ENCODE measurements at places on chromosomes 16 and 17.
A peak's percentile ranks its signal among the peaks of the same experiment; 100 is the strongest.

- no peak for DNase-seq
Measured at GRCh38 chr16:69424935-69425784, 741 bp downstream of the CYB5B start.

DNA sequence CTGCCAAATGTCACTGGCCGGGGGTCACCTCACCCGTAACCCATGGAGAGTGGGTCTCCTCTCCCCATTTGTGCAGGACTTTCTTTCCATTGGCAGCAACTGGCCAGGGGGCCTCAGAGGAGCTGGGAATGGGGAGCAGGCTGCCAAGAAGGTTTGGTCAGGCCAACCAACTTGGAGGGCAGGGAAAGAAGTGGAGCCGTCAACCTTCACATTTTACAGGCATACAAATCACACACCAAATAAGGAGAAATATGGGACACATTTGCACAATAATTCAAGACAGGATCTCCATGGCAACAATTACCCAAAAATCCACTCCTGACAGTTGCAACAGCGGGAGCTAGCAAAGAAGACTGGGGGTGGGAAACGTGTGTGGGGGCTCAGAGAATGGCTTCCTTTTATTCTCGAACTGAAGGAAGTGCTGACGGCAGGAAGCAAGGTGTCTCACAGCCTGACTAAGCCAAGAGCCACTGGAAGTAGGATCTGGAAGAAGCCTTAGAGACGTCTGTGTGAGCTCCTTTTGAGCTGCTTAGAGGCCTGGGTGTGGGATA is 20.9 kb downstream of the RPRML start:
- no peak for DNase-seq

GRCh38 chr17:75845933-75846691 is 1.9 kb upstream of the UNC13D start:
- no peak for DNase-seq

DNA sequence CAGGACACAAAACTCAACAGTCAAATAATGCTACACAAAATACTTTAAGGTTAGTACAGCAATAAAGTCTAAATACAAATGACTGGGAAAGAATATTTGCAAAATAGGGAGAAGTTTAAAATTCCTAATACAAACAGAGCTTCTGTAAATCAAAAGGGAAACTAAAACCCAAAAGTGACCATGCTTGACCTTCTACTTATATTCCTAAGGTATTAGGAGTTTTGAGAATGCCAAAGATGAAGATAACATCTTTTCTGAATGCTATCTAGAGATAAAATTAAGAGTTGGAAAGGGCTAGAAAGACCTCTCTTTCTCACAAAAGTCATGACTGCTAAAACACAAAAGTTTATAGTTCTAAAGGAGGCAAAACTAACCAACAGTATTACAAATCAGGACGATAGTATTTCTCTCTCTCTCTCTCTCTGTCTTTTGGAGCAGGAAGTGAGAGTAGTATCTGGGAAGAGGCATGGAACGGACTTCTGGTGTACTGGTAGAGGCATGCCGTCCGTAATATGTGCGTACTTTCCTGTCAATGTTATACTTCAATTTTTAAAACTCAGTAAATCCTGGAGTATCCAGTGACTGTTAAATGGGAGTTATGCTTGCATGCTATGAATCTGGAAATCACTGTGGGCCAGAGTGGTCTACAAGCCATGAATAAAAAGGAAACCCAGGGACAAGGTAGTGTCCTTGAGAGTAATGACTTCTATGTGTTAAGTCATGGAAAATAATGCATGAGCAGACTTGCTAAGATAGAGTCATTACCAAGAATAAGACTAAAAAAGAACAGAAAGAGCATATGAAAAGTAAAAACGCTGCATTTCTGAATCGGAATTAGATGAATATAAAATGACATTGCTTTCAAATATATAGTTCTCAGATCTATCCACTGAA is 49.7 kb upstream of the ANKFY1 start:
- no peak for DNase-seq

DNA sequence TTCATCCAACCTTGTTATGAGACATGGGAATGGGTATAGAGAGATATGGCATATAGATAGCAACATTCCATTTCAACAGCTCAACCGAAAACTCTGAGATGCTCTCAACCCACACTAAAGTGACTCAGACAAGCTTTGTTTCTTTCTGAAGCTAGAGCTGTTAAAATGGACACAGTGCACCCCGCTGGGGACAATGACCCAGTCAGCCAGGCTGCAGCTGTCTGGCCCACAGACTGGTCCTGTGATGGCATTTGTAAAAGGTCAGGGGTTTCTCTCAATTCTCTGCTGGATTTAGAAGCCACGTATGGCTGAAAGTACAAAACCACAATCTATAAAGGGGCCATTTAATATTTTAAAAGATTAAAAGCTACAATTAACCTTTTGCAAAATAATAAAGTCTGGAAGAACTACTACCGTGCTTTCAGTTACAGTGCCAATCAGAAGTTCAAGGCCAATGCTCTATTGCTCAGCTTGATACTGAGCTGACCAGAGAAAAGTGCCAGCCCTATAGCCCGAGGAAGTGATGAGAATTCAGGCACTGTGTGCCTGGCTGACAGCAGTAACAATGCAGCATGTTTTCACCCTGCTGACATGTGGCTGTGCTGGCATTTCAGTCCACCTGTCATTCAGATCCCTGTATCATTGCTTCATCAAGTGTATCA is 60.2 kb downstream of the TEX2 start:
- DNase-seq: no peak

- DNase-seq: no peak
Measured at GRCh38 chr17:4852567-4853207, 19.5 kb downstream of the MINK1 start.

DNA sequence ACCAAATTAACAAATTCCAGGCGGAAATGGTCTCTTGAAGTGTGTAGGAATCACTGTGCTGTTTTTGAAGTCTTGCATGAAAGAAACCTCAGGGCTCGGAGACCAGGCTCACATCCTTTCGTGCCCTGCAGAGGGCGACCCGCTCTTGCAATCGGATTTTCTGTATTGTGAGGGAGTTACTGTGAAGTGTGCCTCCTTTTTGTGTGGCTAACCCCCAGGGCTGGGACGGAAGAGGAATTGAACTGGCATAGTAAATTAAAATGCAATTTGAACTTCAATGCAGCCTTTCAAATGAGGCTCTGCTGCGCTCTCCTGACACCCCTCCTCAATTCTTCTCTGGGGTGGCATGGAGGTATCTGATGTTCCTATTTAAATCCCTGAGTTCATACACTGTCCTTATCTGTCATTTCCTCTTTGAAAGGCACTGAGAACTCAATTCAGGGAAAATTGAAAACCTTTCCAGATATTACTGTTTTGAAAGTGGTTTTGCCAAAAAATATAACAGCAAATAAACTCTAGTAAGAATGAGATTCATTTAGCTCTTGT is 51.5 kb upstream of the MGAT5B start:
- no peak for DNase-seq

DNA sequence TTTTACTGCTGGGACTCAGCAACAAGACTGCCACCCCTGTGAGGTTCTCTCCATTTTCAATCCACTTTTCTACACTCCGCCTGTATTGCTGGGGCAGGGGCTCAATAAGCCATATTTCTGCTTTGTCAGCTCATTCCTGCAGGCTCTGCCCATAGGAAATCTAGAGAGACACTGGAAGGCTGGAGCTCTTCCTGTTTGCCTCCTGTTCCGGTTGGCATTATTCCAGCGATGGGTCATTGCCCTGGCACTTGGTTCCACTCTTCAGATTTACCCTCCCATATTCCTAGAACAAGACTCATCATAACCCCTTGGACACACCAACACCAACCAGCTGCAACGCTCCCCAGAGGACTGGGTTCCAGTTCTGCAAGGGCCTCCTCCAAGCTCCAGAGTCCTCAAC is 210.4 kb downstream of the CA10 start:
- no peak for DNase-seq

DNA sequence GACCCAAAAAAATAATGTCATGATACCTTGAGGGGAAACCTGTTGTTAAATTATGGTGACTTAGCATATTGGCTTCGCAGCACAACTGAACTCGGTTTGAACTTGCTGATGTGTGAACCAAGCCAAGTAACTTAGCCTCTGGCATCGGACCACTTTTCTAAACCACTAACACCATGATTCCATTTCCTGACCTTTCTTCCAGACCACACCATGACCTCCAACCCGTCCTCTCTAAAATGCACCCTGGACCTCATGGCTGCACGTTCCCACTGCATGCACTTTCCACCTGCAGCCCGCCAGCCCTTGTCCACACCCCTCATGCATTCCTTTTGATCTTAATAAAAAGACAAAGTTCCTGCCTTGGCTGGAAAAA is 29.3 kb downstream of the DYNLRB2 start:
- no peak for DNase-seq

DNA sequence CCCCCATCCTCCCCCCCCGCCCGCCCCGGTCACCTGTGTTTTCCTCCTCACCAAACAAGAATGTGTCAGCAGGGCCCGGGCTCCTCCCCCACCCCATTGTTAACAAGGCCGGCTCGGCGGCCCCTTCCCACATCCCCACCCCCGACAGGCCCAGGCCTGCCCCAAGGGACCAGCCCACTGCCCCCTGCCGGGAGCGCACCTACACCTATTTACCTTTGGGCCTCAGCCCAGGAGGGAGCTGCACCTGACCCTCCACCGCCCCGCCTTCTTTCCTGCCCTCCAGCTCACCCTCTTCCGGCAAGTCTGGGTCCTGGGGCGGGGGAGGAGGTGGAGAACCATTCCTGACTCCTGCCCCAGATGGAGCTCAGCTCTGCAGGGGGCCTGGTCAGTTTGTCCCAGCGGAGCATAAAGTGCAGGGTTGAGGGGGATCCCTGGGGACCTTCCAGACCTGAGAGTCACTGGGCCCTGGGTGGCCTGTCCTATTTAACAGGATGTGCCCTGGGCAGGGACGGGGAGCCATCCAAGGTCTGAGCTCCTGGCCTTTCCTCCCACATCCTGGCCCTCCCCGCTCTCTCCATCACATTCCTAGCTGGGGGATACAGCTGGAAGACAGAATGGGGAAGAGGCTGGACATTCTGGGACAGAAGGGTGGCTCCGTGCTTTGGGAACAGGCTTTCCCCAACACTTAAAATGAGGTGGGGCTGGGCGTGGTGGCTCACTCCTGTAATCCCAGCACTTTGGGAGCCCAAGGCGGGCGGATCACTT is 8.3 kb downstream of the FOXJ1 start:
- DNase-seq: no peak

DNA sequence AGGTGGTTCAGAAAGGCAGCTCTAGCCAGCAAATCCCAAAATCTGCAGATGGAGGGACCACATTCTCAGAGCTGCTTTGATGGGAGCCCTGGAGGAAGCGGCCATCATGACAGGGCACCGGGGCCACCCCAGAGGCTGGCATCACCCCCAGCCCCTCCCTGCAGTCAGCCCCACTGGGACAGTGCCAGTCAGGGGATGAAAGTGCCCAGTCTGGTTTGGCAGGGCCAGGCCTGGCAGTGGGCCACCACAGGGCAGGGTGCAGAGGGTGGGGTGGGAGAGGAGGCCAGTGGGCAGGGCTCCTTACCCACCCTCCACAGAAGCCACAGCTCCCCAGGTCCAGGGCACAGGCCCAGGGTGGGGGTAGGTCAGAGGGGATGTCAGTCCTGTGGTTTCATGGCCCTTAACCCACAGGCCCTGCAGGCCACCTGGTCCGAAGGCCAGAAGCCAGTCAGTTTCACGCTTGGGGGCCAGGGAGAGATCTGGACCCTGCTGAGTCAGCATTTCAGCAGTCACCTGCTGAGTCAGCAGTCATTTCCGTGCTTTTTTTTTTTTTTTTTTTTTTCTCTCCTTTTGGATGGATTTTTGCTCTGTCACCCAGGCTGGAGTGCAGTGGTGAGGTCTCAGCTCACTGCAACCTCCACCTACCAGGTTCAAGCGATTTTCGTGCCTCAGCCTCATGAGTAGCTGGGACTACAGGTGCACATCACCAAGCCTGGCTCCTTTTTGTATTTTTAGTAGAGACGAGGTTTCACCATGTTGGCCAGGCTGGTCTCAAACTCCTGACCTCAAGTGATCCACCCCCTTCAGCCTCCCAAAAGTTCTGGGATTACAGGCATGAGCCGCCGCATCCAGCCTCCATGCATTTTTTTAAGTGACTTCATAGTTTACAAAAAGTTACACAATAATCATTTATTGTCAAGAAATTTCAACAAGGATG is 10.4 kb downstream of the SLC25A10 start:
- no peak for DNase-seq

DNA sequence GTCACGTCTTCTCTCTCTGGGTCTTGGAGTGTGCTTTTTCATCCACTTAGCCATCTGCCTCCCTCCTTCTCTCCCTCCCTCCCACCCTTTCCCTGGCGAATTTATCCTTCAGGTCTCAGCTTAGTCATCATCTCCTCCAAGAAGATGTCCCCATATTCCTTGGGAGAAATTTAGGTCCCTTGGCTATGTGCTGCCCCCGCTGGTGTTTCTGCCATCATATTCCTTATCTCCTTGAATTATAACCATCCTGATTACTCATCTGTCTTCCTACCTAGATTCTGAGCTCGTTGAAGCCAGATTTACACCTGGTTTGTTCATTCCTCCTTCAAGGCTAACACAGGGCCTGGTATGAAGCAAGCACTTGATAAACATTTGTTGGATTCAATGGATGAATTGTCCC is 5.0 kb downstream of the SEZ6L2 start:
- DNase-seq: no peak

- no peak for DNase-seq
Measured at GRCh38 chr16:17439580-17439979, 31.2 kb downstream of the XYLT1 start.

DNA sequence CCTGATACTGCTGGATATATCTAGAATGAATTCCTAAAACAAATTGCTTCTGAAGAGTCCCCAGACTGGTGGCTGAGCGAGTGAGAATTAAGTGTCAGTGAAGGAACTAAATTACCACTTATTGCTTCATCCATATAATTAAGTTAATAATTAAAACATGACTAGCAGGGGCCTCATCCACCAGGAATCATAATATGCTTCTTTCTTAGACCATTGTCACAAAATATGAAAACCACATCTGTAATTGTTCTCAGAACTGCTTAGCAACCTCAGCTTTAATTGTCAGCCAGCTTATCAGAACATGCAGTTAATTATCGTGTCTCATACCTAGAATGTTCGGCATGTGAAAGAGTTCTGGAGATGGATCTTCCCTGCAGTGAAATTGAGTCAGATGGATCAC is 21.2 kb upstream of the PIRT start:
- no peak for DNase-seq

- DNase-seq: no peak
Measured at GRCh38 chr16:23948949-23949411, 113.2 kb downstream of the PRKCB start.

- DNase-seq: no peak
Measured at GRCh38 chr17:49327835-49328784, 33.9 kb downstream of the ZNF652 start.

- peak; percentile 63 for DNase-seq
Measured at GRCh38 chr17:74744714-74745547, 3.5 kb upstream of the NHERF1 start.

- no peak for DNase-seq
Measured at GRCh38 chr17:74815067-74815466, 38.9 kb upstream of the NAT9 start.

GRCh38 chr16:10196999-10197398 is 14.8 kb upstream of the GRIN2A start:
- no peak for DNase-seq

GRCh38 chr17:63686138-63686685 is 13.7 kb downstream of the LIMD2 start:
- DNase-seq: no peak
